Activated naive CD8-positive, alpha-beta T cell treated with anti-CD3 and anti-CD28 coated beads, Interleukin-2, amount 50 U/mL, for 16 hours (primary cell): ENCODE measurements at places on chromosomes 16 and 17.

DNA sequence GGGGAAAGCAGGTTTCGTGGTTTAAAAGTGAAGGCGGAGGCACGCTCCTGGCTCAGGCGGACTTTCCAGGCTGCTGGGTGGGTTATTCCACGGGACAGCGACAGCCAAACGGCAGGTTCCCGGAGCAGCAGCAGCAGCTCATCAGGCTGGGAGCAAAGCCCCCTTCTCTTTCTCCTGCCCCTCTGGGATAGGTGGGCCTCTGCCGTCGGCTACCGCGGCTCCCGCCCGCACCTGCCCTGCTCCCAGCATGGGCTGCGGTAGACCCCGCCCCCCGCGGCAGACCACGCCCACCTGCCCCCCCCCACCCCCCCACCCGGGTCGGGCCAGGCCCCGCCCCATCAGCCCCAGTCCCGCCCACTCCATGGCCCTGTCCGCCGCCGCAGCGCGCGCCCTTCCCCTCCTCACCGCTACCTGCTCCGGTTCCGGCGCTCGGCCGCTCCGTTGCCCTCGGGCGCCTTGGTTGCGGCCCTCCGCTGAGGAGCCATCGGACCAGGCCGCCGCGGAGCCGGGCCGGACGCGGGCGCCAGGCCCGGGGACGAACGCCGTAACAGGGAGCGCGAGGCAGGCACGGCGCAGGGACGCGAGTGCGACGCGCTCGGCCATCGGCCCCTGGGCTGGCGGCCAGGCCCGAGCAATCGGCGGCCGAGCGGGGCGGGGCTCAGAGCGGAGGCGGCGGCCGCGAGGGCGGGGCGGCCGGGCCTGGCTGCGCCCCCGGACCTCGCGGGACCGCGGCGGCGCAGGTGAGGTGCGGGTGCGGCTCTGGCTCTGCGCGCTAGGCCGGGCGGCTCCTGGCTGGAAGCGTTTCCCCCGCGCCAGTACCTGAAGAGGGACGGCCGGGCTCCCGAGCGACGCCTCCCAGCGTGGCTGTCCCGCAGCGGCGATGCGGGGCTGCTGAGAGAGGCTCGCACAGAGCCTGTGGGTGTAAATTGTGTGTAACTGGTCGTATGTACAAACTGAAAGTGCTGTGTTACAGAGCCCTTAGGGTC, at the start of the genes HEXD and OGFOD3:
Gene HEXD, plus strand, starts transcription at position 347 of the 986 bp plus-strand sequence. CDS start 1,453 bp downstream, outside the sequence.
Gene OGFOD3, minus strand, starts transcription at position 586 of the 986 bp plus-strand sequence. Its CDS starts 101 bp downstream, at position 485.
- peak; percentile 65 for DNase-seq

DNA sequence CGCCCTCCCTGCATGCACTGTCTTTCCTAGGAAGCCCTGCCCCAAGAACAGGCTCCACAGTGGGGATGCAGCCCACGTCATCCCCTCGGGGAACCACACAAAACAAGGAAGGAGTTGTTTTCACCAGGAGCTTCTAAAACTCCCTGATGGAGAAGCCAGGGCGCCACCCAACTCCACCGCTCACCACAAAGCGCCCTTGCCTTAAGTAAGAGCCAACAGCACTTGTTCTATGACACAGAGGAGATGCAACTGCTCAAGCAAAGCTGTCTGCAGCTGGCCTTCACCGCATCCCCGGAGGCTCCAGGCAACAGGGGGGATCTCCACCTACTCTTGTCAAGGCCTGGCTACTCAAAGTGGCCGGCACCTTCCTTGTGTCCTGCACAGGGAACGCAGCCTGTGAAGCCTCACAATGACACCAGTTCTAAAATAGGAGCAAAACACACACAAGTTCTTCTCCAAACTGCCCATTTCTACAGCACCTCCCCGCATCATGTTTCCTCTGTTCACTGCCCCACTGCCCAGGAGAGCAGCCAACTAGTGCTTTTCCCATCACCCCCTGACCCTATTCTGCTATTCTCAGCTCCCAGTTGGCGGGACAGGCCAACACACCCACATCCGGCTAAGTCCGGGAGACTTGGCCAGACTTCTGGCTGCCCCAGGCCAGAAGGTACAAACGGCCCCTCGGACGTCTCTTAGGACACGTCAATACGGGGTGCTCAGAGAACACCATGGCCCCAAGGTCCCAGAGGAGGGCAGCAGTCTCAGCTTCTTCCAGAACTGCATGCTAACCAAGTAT, 24.2 kb downstream of the MPG start:
- DNase-seq: no peak

- no peak for DNase-seq
Measured at GRCh38 chr16:4640572-4641305, 16.1 kb downstream of the MGRN1 start.

GRCh38 chr16:78967948-78968347, 632.6 kb downstream of the MAF start:
- no peak for DNase-seq

- DNase-seq: peak; percentile 56
Measured at GRCh38 chr16:58515125-58515870, at the start of gene SETD6. Gene SETD6 (plus strand): TSS chr16:58515517. CDS start chr16:58515538, 21 bp downstream.

- DNase-seq: peak; percentile 52
Measured at GRCh38 chr16:84672276-84673202, 24.2 kb downstream of the KLHL36 start.

DNA sequence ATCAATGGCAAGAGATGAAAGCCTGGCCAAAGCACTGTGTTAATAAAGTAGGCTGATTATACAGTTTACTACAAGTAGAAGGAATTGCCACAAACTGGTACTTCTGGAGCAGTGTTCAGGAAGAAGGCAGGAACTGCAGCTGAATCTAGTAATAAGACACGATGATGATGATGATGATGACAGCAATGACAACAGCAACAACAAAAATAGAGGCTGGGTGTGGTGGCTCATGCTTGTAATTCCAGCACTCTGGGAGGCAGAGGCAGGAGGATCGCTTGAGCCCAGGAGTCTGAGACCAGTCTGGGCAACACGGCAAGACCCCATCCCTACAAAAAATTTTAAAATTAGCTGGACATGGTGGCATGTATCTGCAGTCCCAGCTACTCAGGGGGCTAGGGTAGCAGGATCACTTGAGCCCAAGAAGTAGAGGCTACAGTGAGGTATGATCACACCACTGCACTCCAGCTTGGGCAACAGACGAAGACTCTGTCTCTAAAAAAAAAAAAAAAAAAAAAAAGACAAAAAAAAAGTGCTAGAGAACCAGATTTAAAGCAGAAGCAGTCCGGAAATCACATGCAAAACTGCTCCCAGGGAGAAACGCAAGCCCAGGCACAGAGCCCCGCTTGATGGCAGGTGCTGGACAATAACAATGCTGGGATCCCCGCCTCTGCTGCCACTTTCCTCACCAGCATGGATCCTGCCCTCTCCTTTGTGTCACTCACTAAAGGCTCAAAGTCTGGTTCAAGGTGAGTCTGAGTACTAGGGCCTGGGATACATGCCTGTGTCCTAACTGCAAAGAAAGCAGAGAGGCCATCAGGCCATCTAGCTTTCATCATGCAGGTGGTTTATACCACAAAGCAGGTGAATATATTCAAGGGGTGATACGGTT, 44.8 kb downstream of the CPPED1 start:
- no peak for DNase-seq

GRCh38 chr17:50871364-50871763, 5.2 kb upstream of the TOB1 start:
- DNase-seq: no peak

- no peak for DNase-seq
Measured at GRCh38 chr16:2206420-2206779, 1.1 kb downstream of the MLST8 start.

- DNase-seq: no peak
Measured at GRCh38 chr16:67942200-67942509, 1.8 kb downstream of the LCAT start.

DNA sequence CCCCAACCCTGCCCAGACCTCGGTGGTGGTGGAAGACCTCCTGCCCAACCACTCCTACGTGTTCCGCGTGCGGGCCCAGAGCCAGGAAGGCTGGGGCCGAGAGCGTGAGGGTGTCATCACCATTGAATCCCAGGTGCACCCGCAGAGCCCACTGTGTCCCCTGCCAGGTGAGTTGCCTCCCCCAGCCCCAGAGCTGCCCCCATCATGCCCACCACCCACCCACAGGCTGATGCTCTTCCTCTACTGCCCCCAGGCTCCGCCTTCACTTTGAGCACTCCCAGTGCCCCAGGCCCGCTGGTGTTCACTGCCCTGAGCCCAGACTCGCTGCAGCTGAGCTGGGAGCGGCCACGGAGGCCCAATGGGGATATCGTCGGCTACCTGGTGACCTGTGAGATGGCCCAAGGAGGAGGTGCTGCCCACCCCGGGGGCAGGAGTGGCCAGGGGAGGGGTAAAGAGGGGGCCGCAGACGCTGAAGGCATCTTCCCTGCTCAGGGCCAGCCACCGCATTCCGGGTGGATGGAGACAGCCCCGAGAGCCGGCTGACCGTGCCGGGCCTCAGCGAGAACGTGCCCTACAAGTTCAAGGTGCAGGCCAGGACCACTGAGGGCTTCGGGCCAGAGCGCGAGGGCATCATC, 8.4 kb downstream of the GALK1 start:
- DNase-seq: no peak

- DNase-seq: no peak
Measured at GRCh38 chr16:6977916-6978315, 354.7 kb upstream of the RBFOX1 start.
